ENCODE measurements at places on chromosomes 6 and 20.

DNA sequence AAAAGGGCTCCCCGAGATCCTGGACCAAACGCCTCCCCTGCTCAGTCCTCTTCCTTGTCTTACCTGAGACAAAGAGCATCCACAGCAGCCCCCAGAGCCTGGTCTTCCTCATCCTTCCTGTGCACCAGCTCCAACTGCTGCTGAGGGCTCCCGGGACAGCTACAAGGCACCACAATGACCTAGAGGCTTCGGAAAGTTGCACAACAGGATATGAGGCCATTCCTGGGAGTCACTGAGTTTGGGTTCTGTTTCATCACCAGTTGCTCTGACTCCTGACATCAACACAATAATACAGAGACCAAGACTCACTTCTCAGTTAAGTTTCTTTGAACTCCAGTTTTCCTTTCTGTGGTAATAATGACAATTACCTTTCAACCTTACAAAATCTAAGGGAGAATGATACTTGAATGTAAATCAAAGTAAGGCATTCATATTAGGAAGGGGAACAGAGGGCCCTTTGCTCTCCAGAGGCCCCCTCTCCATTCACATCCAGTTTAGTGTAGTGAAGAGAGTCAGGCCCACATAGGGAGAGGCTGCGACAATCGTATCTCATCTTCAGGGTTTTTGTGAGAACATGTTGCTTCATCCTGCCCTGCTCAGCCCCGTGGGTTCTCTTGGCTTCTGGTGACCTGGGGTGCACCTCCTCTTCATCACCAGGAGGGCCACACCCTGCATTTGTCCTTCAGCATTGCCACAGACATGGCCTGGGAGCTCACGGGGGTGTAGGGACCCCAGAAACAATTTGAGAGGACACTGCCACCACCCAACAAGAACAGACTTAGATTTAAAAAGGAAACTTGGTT is at the start of gene TREM1:
Gene TREM1 (minus strand): TSS at position 139 of the 803 bp plus-strand sequence. CDS start 27 bp downstream, at position 112.
- DNase-seq = peak; percentile 25

GRCh38 chr20:44468044-44468782 is 7.5 kb upstream of the TTPAL start:
- DNase-seq = no peak

GRCh38 chr6:127403636-127404035 is 55.6 kb downstream of the KIAA0408 start:
- no peak for DNase-seq

DNA sequence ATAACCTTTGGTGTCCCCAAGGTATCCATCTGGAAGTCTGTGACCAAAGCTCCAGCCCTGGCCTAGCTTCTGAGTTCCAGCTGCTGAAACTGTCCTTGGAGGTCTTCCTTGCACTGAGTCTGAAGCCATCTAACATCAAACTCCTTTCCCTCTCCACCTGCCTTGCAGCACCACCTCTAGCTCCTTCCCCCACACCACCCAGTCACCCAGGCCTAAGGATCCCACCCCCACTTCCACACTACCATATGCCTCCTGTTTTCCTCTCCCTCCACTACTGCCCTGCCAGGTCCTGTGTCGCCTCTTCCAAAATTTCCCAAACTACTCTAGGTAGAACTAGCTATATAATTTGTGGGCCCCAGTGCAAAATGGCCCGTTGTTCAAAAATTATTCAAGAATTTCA is 10.8 kb upstream of the MATN4 start:
- DNase-seq = no peak

GRCh38 chr20:10089871-10090587 is 55.2 kb downstream of the ANKEF1 start:
- no peak for DNase-seq

DNA sequence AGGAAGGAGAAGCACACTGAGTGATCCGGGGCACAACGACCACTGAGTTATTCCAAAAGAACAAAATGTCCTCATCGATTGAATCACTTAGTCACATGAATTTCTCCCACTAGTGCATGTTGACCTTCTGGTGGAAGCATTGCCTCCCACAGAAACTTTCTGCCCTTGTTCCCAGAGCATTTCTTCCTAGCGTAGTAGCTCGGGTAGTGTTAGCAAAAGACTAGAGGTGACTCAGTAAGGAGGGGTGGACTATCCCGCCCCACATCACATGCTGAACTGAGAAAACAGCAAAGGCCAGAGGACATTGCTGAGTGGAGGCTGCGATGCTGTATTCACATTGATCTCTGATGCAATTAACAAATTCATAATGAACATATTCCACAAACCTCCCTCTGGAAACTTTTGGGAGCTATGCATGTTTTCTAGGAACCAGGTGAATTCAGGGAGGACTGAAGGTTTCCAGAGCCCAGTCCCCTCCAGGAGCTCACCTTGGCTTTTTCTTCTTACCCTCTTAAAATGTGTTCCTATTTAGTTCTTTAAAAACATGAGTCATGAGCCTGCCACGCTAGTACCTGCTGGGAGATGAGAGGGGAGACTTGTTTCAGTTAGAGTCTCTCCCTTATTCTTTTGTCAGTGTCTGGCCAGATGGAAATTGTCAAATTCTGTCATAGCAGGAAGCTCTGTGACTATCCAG is 507.9 kb downstream of the CDH26 start:
- DNase-seq = no peak

DNA sequence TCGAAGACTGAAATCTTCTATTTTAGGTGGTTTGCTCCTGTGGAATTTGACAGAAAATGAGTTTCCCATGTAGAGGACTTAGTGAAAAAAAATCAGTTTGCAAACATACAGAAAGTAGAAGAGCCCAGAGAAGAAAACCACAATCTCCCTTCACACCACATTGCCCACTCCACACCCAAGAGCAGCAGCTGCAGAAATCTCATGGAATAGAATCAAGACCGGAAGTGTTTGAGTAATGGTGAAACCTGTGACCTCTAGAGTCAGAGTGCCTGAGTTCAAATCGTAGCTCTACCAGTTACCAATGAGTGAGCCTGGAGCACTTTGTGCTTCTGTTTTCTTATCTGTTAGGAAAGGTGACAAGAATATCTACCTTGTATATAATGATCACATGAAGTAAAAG is 4.6 kb downstream of the SIRPG start:
- no peak for DNase-seq

- DNase-seq = peak; percentile 44
Measured at GRCh38 chr6:160667639-160668481, 3.8 kb upstream of the LPA start.

- no peak for DNase-seq
Measured at GRCh38 chr20:24738981-24739633, 210.0 kb upstream of the CST7 start.

DNA sequence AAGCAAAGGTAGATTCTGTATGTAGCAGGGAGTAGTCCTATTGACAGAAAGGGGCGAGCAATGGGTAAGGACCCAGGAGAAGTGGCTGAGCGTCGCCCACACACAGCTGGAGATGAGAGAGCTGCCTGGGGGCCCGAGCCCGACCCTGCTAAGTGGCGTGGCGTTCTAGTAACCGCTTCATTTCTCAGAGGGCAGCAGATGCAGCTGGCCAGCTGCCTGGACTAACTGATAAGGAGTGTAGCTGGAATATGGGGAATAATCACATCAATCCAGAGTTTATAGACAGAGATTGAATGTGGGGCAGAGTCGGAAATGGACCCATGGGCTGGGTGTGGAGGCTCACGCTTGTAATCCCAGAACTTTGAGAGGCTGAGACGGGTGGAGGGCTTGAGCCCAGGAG is 64.4 kb downstream of the EZR start:
- no peak for DNase-seq

- peak; percentile 36 for DNase-seq
Measured at GRCh38 chr6:30884521-30885480, 482 bp downstream of the DDR1 start.
